ENCODE measurements at places on chromosomes 3 and 15.

DNA sequence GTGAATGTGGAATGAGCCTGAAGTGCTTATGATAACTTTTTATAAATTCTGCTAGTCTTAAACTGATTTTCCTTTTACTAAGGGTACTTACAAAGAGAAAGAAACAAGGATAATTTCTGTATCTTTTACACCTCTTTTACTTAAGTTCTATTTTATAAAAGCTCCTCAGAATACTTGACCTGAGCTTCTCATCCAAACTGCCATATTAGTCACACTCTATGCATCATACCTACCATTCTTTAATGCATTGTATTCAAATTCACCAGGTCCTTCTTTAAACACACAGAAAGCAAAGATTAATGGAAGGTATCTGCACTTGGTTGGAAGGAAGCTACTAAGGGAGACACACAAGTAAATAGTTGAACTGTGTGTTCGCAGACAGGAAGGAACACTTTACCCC lies 1.6 kb upstream of the TOPAZ1 start:
- DNase-seq: no peak

GRCh38 chr3:183875411-183875810 lies 9.3 kb downstream of the PARL start:
- DNase-seq: no peak

DNA sequence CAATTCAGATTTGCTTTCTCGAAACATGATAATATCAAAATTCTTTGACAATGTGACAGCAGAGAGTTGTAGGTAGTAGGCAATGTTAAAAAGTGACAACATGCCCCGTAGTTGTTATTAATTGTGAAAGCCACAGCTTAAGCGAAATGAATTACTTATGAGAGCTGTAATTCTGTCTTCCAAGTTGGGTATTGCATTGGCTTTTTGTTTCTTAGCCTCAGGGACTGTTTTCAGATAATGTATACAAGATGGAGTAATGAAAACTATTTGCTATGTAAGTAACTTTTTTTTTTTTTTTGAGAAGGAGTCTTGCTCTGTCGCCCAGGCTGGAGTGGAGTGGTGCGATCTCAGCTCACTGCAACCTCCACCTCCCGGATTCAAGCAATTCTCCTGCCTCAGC lies 43.1 kb upstream of the MAP3K13 start:
- no peak for DNase-seq

- no peak for DNase-seq
Observed at GRCh38 chr3:58356054-58356453, 23.4 kb downstream of the PXK start.

DNA sequence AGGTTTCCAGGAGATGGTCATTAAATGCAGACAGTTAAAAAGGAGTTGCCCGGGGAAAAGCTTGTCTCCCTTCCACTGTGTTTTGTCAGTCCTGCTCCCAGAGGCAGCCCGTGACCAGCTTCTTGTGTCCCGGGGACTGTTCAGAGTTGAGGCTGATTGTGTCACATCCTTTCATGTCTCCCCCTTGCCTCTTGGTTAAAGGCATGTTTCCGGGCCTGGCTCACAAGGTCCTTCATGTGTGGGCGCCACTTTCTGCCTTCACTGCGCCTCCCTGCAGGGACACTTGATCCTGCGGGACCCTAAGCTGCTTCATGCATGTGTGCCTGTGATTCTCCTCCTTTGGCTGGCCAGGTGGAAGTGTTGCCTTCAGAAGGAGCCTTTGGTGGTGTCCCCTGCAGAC lies 9.2 kb downstream of the CHCHD6 start:
- DNase-seq: no peak

DNA sequence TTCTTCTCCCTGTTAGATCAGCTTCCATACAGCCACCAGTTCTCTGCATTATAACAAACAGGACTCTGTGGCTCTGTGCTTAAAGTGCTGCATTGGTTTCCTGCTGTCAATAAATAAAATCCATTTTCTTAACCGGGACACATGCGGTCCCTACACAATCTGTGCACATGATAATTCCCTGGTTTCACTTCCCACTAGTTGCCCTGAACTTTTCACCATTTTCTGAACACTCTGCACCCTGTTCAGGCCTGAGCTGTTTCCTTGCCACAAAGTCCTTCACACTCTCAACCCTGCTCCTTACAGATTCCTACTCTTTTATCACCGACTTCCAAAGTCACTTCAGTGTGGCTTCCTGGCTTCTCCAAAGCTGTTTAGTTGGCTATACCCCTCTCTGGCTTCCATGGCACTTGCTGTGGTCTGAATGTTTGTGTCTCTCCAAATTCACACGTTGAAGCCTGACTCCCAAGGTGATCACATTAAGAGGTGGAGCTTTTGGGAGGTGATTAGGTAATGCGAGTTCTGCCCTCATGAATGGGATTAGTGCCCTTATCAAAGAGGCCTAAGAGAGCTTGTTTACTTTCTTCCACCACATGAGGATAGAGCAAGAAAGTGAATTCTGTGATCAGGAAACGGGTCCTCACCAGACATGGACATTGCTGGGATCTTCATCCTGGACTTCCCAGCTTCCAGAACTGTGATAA lies 233.4 kb downstream of the CHST2 start:
- no peak for DNase-seq

GRCh38 chr3:131075632-131076328 lies 49.1 kb downstream of the NEK11 start:
- DNase-seq: no peak

DNA sequence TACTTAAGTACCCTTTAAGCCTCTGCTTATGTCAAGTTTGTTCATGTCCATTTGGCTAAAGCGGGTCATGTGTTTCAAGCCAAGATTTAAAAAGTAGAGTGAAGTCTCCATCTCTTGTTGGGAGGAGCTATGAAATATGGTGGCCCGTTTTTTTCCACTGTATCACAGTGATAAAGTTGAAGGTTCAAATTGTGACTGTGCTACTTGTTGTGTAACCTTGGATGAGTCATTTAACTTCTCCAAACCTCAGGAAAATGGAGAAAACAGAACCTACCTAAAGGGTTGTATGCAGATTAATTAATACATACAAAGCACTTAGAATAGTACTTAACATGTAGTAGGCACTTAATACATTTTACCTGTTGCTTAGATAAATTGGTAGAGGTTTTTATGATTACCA lies 43.4 kb downstream of the SNAPC5 start:
- DNase-seq: no peak

DNA sequence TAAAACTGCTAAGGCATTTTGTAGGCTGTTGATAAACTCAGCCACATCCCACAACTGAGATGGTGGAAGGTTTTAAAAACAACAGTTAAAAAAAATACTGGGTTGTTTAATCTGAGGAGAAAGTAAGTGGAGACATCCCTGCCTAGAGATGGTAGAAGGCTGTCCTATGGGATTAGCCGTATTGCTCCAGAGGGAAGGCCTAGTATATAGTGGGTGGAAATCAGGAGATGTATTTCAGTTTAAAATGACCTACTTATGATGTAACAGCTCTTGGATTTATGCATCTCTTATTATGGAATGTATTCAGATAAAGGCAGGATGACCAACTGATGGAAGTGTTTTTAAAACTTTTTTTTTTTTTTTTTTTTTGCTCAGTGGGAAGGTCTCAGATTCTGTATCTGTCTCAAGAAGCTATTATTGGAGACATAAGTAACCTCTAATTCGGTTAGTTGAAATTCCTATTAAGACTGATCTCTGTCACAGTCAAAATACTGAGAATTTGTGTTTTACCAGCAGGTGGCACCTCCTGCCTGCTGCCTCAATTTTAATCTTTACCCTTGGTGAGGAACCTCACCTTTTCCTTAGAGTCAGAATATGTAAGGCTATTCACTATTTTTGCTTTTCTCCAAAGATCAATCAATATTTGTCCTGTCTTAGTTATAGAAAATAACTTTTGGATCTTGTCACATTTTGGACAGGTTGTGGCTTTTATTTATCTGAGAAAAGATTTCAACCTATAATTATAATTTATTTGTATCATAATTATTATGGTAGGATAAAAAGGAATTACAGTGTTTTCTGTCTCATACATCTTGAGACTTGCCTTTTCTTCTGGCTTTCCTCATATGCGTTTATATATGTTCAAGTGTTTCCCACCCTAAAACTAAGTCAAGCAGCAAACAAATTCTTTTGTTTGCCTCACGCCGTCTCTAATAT lies 63.0 kb downstream of the VPS8 start:
- DNase-seq: no peak

- no peak for DNase-seq
Observed at GRCh38 chr3:44832032-44832431, 29.7 kb upstream of the TMEM42 start.

DNA sequence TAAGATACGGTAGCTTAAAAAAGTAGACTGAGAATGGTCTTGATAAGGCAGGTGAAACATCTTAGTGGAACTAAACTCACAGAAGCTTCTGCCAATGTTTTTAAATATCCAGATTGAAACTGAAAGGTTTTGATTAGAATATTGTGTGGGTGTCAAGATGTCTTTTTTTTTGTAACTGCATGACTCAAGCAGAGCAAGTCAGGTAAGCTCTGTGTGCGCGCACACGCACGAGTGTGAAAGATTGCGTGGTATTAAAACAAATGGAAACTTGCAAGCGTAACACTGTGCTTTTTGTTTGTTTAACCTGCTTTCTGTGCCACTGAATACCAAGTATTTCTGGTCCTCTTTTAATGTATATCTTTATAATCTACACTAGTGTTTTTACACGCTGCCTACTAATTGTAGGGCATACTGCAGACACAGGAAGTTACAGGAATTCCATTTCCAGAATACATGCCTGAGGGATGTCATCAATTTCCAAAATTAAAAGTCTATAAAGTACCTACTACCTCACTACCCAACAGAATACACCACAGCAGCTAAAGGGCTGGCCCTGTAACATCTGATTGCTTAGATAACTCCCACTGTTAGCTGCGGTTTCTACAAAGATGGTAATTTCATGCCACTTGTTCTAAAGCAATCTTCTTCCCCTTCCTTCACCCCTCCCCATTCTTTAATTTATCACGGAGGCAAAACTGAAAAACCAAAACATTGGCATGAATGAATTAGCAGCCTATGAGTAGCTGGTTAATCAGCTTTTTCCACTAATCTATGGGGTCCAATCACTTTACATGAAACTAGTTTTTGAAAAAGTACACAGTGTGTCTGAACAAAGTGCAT lies 472.8 kb downstream of the SHQ1 start:
- DNase-seq: no peak

- DNase-seq: no peak
Observed at GRCh38 chr3:146390957-146391356, 78.4 kb downstream of the PLSCR2 start.

- no peak for DNase-seq
Observed at GRCh38 chr3:164387236-164387635, 691.1 kb downstream of the SI start.

DNA sequence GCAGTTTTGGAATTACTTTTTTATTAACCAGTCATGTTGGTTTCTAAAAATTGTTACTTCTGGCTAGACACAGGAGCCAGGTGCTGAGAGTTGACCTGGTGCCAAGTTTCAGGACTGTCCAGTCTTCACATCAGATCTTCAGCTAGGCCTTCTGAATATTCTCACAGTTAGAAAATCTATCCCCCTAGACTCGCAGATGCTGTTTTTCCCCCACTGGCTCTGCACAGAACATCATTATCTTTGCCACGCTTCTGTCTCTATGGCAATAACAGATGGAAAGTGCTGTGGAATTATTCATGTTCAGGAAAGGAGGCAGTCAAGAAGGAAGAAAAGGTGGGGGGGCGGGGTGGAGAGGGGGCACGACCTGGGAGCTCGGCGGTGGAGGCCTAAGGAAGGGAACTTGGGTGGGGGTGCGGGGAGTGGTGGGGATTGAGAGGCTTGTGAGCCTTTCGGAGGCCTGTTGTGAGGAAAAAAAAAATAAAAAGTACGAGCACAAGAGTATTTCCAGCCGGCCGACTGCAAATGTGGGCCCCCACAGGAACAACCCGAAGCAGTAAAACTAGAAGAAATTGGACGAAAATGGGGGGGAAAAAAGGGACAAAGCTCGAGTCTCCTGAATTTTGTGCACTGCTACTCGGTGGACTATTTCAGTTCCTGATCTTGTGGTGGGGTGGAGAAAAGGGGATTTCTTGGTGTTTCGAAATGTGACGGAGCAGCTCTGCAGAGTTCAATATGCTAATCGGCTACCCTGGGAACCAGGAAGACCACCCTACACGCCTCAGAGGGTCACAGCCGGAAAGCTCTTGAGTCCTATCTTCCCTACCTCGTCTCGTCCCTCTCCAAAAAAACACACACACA lies 1.5 kb upstream of the SKIL start:
- DNase-seq: no peak

GRCh38 chr15:63090887-63091286 lies 30.8 kb upstream of the LACTB start:
- no peak for DNase-seq

DNA sequence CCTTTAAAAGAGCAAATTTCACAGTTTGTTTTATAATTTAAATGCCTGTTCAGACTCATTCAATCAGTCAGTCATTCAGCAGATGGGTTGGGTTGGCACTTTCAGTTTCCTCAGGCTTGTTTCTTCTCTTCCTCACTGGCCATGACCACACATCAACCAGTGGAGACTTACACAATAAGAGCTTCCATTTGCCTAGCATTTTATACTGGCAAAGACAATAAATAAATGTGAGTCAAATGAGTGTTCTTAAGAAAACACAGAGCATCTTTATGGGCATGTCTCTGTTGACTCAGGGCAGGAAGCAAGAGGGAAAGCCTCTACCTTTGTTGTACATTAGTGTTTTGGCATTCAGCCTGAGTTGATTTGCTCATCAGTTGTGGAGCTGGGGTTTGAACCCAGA lies 122.6 kb downstream of the EPHB1 start:
- DNase-seq: no peak

DNA sequence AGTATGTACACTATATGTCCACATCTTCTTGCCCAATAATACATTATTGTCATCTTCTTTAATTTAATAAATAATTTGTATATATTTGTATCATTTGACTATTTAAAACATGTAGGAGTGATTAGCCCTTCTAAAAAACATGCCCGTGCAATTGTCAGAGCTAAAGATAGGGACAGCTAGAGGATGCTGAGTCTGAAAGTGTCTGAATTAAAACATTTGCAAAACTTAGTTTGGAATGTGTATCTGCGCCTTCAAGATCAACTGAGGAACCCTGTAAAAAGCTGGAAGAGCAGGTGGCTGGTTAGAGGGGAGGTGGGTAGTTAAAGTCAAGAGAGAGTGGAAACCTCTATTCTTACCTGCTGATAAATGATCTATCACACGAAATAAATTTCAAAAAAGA lies 4.7 kb downstream of the SLITRK3 start:
- peak; percentile 39 for DNase-seq

- DNase-seq: no peak
Observed at GRCh38 chr15:77019521-77020331, 24.8 kb downstream of the PSTPIP1 start.

DNA sequence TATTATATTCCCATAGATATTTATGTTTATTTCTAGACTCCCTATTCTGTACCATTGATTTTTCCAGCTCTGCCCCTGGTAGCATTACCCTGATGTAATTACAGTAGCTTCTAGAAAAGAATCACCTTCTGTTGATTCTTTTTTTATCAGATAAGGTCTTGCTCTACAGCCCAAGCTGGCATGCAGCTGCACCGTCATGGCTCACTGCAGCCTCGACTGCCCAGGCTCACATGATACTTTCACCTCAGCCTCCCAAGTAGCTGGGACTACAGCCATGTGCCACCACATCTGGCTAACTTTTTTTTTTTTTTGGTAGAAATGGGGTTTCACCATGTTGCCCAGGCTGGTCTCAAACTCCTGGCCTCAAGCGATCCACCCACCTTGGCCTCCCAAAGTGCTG lies 41.8 kb downstream of the SLC24A1 start:
- no peak for DNase-seq

GRCh38 chr3:118984699-118985098 lies 49.9 kb downstream of the IGSF11 start:
- no peak for DNase-seq

All from cerebellar nuclear complex (tissue), 1 donor.